ENCODE measurements at places on chromosomes 2 and 18.

- no peak for DNase-seq
Measured at GRCh38 chr2:178241844-178242551, 47.7 kb downstream of the OSBPL6 start.

DNA sequence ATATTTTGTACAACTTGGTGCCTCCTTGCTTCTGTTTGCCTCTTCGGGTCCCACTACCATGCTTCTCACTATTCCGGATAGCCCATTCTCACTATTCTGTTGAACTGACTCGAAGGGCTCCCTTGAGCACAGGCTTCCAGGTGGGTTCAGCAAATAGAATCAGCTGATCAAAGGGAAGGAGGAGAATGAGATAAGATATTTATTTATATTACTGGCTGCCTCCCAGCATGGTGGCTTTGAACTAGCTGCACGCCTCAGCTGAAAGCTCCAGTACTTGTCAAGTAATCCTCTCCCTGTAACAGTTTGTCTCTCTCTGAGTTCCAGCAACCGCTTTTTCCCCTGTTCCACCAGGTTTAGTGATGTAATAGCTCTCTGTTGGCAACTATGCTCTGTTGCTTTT lies 187.8 kb upstream of the HNRNPA3 start:
- DNase-seq = no peak

DNA sequence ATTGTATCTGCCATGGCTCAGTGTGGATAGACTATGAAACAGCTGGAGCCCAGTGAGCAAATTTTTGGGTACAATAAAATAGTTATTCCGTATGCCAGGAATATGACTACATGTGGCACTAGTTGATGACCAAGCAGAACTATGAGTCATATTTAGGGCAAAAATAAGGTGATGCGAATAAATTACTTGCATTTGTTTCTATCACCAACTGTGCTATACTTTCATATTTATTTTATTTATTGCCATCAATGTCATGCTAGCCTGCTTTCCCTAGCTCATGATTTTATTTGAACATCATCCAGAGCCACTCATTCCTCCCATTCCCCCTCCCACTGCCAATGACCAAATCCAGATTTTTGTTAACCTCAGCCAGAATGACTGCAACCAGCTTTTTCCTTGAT lies 13.3 kb upstream of the FAP start:
- DNase-seq = no peak

- no peak for DNase-seq
Measured at GRCh38 chr2:85468704-85469349, 50.3 kb downstream of the SH2D6 start.

GRCh38 chr2:100986157-100986556 lies 15.9 kb upstream of the RPL31 start:
- DNase-seq = no peak

DNA sequence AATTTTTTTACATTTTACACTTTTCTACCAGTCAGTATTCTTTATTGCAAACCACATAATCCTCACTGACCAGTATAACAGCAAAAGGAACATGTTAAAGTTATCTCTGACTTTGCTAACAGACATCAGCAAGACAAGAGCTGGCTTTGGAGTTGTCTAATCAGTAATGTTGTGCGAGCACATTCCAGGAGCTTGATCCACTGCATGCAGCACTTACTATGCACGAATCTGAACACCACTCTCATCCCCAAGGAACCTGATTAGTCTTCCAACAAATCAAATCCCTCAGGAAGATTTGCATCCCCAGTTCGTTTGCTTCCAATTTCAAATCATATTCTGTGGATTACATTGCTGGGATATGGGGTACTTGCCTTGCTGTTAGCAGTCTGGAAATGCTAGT lies 269.3 kb upstream of the EPC2 start:
- DNase-seq = no peak

DNA sequence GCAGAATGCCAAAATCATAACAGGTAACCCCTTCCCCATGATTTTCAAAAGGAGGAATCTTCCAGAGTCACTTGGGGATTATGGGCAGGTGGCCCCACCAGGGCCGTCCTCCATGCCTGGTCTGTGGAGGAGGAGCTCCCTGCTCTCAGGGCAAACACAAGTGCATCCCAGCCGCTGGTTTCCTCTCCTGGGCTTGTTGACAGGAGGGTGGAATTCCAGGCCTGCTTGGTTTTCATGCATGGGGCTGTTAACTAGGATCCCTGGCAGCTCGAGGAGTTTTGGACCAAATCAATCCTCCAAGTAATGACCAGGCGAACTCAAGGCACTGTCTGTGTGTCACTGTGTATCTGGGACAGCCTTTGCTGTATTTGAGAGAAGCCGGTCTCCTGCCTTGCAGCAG lies 45.3 kb downstream of the FOSL2 start:
- DNase-seq = no peak

DNA sequence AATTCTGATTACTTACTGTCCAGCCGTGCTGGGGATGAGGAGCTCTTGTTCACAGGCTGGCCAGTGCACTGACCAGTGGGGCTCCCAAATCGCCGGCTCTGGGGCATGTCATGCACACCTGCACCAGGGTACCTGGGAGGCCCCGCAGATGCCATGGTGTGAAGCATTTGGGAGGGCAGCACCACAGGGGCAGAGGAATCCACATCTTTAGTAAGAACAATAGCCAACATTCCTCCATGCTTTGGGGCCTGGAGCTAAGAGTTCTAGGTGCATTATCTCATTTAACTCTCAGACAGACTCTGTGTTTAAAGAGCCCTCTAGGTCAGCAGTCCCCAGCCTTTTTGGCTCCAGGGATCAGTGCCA lies 104.2 kb downstream of the ACKR3 start:
- DNase-seq = no peak

- no peak for DNase-seq
Measured at GRCh38 chr2:152406119-152406835, 71.3 kb downstream of the FMNL2 start.

GRCh38 chr2:145038041-145038525 lies 518.2 kb upstream of the ZEB2 start:
- DNase-seq = no peak

DNA sequence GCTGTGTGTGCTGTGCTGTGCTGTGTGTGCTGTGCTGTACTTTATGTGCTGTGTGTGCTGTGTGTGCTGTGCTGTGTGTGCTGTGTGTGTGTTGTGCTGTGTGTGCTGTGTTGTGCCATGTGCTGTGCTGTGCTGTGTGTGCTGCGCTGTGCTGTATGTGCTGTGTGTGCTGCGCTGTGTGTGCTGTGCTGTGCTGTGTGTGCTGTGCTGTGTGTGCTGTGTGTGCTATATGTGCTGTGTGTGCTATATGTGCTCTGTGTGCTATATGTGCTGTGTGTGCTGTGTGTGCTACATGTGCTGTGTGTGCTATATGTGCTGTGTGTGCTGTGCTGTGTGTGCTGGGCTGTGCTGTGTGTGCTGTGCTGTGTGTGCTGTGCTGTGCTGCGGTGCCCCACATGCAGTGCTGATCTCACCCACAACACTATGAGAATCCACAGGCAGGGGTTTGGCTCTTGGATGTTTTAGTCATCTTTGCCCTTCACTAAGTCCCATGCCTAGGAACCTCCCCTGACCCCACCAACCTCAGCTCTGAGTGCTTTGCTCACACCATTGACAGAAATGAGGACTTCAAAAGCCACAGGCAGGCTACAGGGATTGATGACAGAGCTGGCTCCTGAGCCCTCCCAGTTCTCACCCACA lies 30.5 kb upstream of the MAL start:
- no peak for DNase-seq

GRCh38 chr18:21904856-21905255 lies 164.3 kb downstream of the MIB1 start:
- no peak for DNase-seq

- no peak for DNase-seq
Measured at GRCh38 chr18:69538849-69539248, 138.2 kb downstream of the DOK6 start.

GRCh38 chr2:173752152-173752551 lies 213.0 kb downstream of the SP3 start:
- DNase-seq = no peak

DNA sequence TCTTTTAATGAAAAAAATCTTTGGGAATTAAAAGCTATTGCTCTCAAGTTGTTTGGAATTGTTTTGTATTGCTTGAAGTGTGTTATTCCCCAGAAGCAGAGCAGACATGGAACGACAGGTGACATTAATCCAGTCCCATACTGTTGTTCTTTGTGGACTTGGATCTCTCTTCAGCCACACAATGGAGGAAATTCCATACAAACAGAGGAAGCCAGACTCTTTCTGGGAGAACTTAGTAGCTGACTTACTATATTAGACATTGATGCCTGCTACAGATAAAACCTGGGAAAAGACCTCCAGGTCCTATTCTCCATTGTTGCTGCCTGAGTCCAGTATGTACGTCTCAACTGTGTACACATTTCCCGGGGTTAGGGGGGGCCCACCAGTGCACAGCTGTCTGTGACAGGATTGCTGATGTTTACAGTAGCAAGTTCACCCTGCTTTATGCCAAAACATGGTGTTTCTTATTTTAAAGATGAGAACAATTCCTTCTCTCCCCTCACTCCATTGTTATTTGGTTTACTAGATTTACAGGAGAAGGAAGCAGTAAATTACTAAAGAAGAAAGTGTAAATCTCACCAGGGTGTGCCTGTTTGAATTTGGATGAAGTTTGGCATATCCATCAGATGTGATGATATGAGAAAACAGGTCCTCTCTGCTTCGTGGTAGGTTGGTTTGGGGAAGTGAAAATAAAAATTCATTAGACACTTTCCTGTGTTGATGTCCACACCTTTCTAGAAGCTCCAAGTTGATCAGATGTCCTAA lies 142.4 kb upstream of the RBBP8 start:
- no peak for DNase-seq

DNA sequence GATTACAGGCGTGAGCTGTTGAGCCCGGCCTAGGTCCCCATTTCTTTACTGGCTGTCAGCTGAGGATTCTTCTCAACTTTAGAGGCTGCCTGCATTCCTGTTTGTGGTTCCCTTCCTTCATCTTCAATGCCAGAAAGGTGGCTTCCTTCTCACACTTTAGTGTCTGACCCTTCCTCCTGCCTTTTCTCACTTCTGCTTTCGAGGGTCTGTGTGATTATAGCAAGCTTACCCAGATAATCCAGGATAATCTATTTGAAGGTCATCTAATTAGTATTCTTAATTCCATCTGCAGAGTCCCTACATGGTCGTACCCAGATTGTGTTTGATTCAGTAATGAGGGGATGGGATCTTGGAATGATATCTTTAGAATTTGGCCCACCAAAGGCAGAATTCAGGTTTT lies 157.4 kb downstream of the TANC1 start:
- DNase-seq = no peak

GRCh38 chr2:135637456-135638087 lies 104.1 kb upstream of the UBXN4 start:
- no peak for DNase-seq

GRCh38 chr18:55275039-55275901 lies 312.7 kb downstream of the TCF4 start:
- no peak for DNase-seq

GRCh38 chr2:120491111-120491625 lies 145.2 kb downstream of the INHBB start:
- DNase-seq = no peak

DNA sequence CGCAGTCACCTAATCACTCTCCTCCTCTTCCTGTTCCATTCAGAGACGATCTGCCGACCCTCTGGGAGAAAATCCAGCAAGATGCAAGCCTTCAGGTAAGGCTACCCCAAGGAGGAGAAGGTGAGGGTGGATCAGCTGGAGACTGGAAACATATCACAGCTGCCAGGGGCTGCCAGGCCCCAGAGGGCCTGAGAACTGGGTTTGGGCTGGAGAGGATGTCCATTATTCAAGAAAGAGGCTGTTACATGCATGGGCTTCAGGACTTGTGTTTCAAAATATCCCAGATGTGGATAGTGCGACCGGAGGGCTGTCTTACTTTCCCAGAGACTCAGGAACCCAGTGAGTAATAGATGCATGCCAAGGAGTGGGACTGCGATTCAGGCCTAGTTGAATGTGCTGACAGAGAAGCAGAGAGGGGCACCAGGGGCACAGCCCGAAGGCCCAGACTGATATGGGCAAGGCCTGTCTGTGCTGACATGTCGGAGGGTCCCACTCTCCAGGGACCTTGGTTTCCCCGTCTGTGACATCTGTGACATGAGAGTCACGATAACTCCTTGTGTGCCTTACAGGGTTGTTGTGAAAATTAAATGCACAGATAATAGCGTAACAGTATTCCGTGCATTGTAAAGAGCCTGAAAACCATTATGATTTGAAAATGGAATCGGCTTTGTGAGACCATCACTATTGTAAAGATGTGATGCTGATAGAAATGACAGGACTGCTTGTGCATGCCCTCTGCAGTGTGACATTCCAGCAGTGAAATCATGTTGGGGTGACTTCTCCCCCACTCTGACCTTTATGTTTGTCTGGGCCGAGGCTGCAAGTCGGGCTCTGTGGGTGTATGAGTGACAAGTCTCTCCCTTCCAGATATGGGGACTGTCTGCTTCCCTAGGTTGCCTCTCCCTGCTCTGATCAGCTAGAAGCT lies 510 bp downstream of the IL1RN start:
- no peak for DNase-seq

- DNase-seq = no peak
Measured at GRCh38 chr2:233352141-233352842, 2.0 kb upstream of the DGKD start.

DNA sequence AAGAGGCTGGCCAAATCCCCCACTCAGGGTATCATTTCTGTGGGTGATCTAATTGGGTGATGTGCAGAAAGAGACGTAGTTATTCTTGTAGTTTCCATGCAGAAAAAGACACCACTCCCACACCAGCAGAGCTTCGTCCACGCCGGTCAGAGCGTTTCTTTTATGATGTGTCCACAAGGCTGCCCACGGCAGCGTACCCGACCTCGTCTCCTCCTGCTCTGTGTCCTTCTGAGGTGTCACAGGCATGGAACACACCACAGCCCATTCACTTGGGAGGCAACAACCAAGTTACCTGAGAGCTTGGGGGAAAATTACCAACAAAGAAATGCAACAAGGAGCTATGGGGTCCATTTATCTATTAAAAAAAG lies 131.3 kb downstream of the PXDN start:
- no peak for DNase-seq

DNA sequence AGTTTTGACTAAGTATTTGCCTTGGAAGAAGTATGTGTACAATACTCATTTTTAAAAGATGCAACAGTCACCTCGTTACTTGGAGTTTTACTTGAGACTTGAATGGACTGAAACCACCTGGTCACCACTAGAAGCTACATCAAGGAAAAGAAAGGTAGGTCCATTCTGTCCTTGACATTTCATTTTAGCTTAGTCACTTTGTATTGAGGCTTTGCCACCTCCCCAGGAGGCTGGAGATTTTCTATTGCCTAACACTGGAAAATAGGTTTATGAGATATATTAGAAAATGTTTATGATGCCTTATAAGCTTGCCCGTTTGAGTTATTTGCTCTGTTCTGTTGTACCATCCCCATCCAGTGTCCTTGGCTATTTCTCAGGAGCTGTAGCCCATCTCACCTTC lies 107.9 kb upstream of the ETAA1 start:
- no peak for DNase-seq

- DNase-seq = no peak
Measured at GRCh38 chr2:239309398-239310245, 91.2 kb downstream of the HDAC4 start.

GRCh38 chr18:12554796-12555388 lies 103.0 kb downstream of the SPIRE1 start:
- no peak for DNase-seq
